ENCODE measurements at places on chromosomes 1 and 21.

DNA sequence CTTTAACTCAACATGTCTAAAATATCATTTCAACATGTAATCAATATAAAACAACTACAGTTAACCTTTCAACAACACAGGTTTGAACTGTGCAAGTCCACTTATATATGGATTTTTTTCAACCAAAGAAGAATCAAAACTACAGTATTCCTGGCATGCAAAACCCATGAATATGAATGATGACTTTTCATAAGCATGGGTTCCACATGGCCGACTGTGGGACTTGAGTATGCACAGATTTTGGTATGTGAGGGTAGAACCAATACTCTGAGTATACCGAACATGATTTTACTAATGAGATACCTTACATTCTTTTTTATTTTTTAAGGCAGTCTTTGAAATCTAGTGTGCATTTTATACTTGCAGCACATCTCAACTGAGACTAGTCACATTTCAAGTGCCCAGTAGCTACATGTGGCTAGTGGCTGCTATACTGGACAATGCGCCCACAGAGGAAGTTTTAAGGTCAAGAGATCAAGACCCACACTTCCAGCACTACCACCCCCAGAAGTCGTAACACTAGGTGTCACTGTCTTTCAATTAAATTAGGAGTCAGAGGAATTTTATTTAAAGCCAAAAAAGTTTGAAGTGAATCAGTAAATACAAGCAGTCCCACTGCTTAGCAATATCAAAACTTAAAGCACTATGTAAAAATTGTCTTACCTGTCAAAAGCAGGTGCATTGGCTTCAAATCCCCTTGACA, 40.0 kb downstream of the SYNJ1 start:
- no peak for DNase-seq

DNA sequence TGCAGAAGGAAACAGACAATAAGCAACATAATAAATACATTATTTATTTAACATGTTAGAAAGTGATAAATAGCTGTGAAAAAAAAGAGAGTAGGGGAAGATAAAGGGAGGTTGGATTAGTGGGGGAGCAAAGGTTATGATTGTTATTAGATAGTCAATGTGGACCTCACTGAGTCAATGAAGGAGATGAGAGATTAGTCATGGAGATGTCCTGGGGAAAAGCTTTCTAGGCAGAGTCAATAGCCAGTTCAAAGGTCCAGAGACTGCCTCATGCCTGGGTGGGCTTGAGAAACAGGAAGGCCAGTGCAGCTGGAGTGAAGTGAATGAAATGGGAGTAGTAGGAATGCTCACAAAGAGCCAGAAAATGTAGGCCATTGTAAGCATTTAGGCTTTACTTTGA, 187.1 kb upstream of the CACYBP start:
- DNase-seq = no peak

DNA sequence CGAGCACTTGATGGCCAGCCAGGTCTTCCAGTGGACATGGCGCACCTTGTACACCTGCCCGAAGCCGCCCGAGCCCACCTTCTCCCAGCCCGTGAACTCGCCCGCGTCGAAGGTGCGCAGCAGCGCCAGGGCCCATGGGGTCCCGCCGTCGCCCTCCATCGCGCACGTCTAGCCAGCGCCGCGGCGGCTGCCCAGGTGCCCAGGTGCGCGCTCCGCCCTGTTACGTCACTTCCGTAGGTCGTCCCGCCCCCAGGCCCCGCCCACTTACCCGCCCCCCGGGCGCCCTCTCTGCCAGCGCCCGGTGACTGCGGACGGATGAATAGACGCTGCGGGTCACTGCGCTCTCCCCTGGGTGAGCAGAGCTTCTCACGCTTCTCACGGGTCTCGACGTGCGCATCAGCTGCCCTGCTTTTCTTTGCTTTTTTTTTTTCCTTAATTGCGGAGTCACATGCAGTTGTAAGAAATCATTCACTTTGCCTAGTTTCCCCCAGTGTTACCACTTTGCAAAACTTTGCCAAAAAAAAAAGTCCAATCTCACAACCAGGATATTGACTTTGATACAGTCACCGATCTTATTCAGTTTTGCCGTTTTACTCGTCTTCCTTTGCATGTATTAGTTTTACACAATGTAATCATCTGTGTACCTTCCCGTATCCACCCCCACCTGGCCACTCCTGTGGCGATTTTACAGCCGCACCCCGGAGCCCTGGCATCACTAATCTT, at the start of gene RIPK4:
TSS of gene RIPK4 (minus strand) at position 170 of the 723 bp plus-strand sequence. CDS start at position 159, 11 bp downstream.
- DNase-seq = no peak

GRCh38 chr1:220768126-220768601, 18.5 kb upstream of the MTARC1 start:
- DNase-seq = no peak

DNA sequence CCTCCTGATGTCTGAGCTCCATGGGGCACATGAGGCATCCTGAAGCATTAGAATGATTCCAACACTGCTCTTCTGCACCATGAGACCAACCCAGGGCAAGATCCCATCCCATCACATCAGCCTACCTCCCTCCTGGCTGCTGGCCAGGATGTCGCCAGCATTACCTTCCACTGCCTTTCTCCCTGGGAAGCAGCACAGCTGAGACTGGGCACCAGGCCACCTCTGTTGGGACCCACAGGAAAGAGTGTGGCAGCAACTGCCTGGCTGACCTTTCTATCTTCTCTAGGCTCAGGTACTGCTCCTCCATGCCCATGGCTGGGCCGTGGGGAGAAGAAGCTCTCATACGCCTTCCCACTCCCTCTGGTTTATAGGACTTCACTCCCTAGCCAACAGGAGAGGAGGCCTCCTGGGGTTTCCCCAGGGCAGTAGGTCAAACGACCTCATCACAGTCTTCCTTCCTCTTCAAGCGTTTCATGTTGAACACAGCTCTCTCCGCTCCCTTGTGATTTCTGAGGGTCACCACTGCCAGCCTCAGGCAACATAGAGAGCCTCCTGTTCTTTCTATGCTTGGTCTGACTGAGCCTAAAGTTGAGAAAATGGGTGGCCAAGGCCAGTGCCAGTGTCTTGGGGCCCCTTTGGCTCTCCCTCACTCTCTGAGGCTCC, 11.1 kb upstream of the RASSF5 start:
- no peak for DNase-seq

DNA sequence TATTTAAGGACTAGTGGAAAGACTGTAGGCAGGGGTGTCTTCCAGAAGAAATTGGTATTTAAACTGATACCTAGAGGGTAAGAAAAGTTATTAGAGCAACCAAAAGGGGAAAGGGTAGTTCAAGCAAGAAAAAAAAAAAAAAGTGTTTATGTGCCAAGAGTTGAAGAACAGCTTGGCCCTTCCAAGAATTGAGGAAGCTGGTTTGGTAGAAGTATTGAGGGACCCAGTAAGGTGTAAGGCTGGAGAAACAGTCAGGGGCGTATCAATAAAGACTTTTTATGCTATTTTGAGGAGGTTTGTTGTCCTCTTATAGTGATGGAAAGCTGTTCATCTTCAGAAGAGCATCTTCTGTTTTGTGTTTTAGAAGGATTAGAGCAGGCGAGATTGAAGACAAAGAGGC, 108.3 kb downstream of the PTPRC start:
- no peak for DNase-seq

- DNase-seq = no peak
Measured at GRCh38 chr1:206482611-206483010, 12.3 kb downstream of the IKBKE start.

- DNase-seq = no peak
Measured at GRCh38 chr1:182173808-182174512, 112.4 kb upstream of the ZNF648 start.

GRCh38 chr1:237228421-237228820, 186.4 kb downstream of the RYR2 start:
- no peak for DNase-seq

GRCh38 chr1:196723325-196724185, 51.1 kb upstream of the CFHR3 start:
- peak; percentile 13 for DNase-seq

GRCh38 chr1:211735208-211736170, 60.1 kb upstream of the NEK2 start:
- DNase-seq = peak; percentile 55
